ENCODE measurements at places on chromosomes 2 and 18. TPM values are rescaled to one million over a fixed set of nuclear protein-coding genes. Genes with fewer than 3 reads are reported as not detected.
A peak's percentile ranks its signal among the peaks of the same experiment; 100 is the strongest.

The MC4R gene
- not detected for total RNA-seq

The STK39 gene
- total RNA-seq: 30.9 TPM

The PRSS56 gene
- not detected for total RNA-seq

The EPC2 gene
- 42.2 TPM for total RNA-seq

The ASXL2 gene
- 12.8 TPM for total RNA-seq

The GNLY gene
- not detected for total RNA-seq

The IMPACT gene
- 16.9 TPM for total RNA-seq

The KIF1A gene
- 4.4 TPM for total RNA-seq

The SNORC gene
- total RNA-seq: 0.55 TPM

The GYPC gene
- 119 TPM for total RNA-seq

DNA sequence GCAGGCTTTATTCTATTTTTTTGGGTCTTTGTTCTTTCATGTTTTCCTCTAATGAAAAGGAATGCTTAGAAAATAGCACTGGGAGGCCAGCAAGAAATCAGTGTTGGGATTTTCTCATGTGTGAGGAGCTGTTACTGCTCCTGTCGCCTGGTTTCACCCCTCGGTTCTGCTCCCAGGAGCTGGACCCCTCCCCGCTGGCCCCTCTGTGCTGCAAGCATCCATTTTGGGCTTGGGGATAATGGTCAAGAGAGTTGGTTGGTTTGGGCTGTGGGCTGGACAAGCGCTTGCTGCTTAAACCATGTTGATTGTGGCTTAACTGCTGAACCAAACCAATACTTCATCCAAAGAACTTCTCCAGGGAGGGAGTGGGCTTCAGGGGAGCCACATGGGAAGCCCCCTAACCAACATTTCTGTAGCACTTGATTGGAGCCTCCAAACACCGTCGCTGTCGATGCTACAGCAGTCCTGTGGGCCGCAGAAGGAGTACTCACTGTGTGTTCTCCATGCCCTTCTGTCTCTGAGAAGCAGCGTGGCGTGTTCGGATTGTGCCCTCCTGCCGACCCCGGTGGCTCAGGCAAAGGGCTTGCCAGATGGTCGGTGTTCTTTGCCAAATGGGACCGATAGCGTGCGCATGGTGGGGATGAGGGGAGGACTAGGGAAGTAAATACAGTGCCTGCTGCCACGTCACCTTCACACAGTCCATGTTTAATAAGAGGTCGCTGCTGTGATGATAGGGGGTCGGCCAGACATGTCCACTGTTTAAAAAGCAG, 40.0 kb downstream of the AGAP1 start:
- H3K4me3 ChIP-seq: no peak overlapping the region
- no peaks in the 10 kb centered on the region for H3K36me3 ChIP-seq
- DNase-seq: no peak
- H3K27me3 ChIP-seq: no peaks in the 10 kb centered on the region
- H3K27ac ChIP-seq: no peak overlapping the region

- H3K4me3 ChIP-seq: peak overlapping the region; percentile 65
- H3K27me3 ChIP-seq: no peaks in the 10 kb centered on the region
- peak overlapping the region; percentile 95 for H3K27ac ChIP-seq
- H3K36me3 ChIP-seq: peaks cover 10% of the 10 kb centered on the region
- DNase-seq: peak; percentile 94
- peaks cover 53% of the 10 kb centered on the region for H3K4me1 ChIP-seq
Observed at GRCh38 chr2:10448576-10449485, 704 bp upstream of the ODC1 start.

- H3K4me1 ChIP-seq: no peaks in the 10 kb centered on the region
- no peak overlapping the region for H3K27ac ChIP-seq
- no peaks in the 10 kb centered on the region for H3K36me3 ChIP-seq
- DNase-seq: no peak
- no peak overlapping the region for H3K4me3 ChIP-seq
Observed at GRCh38 chr2:205589479-205589878, 92.8 kb upstream of the NRP2 start.

GRCh38 chr2:206004004-206004693, 81.8 kb downstream of the INO80D start:
- DNase-seq: peak; percentile 36
- no peaks in the 10 kb centered on the region for H3K27me3 ChIP-seq
- no peak overlapping the region for H3K27ac ChIP-seq
- H3K4me3 ChIP-seq: no peak overlapping the region
- peaks cover 69% of the 10 kb centered on the region for H3K36me3 ChIP-seq
- peaks cover 9% of the 10 kb centered on the region for H3K4me1 ChIP-seq

- H3K4me3 ChIP-seq: no peak overlapping the region
- H3K27me3 ChIP-seq: peaks cover 3% of the 10 kb centered on the region
- H3K36me3 ChIP-seq: no peaks in the 10 kb centered on the region
- DNase-seq: no peak
- H3K4me1 ChIP-seq: no peaks in the 10 kb centered on the region
- H3K27ac ChIP-seq: no peak overlapping the region
Observed at GRCh38 chr2:219856602-219857001, 229.2 kb downstream of the SLC4A3 start.

- no peak for DNase-seq
- H3K4me1 ChIP-seq: no peaks in the 10 kb centered on the region
- H3K27me3 ChIP-seq: no peaks in the 10 kb centered on the region
- no peak overlapping the region for H3K27ac ChIP-seq
Observed at GRCh38 chr18:66630831-66631230, 26.9 kb upstream of the CDH19 start.

DNA sequence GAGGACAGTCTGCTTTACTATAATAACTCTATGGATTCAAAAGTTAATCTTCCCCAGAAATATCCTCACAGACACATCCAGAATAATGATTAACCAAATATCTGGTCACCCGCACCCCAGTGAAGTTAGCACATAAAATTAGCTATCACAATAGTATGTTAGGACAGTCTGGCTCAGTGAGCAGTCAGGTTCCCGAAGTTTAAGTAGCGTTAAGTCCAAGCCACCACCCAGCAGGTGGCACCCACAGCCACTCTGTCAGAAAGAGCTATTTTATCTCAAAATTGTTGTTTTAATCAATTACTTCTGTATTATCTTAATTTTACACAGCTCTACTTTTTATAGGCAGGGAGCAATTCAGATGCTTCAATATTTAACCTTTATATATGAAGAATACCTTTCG, 537.5 kb downstream of the MBD2 start:
- H3K4me3 ChIP-seq: no peak overlapping the region
- H3K27me3 ChIP-seq: no peaks in the 10 kb centered on the region
- no peak for DNase-seq
- no peaks in the 10 kb centered on the region for H3K4me1 ChIP-seq
- H3K36me3 ChIP-seq: no peaks in the 10 kb centered on the region
- no peak overlapping the region for H3K27ac ChIP-seq

DNA sequence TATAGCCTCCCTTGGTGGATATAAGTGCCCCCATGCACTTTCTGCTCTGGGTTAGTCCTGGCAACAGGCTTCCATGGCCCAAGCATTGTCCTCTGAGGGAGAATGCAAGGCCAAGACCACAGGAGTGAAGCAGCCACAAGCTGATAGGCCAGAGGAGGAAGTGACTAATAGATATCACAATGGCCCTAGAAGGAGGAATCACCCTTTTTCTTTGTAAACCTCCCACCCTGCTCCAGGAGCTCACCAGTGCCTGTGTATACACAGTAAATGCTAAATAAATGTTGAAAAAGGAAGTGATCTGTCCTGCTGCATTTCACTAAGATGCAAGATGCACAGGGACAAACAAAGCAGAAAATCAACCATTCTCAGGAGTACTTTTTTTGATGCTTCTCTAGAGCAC, 49.7 kb upstream of the ABCA12 start:
- H3K27me3 ChIP-seq: no peaks in the 10 kb centered on the region
- H3K36me3 ChIP-seq: no peaks in the 10 kb centered on the region
- H3K4me1 ChIP-seq: no peaks in the 10 kb centered on the region
- H3K4me3 ChIP-seq: no peak overlapping the region
- H3K27ac ChIP-seq: no peak overlapping the region
- no peak for DNase-seq

GRCh38 chr2:238696331-238696730, 151.6 kb upstream of the TWIST2 start:
- H3K36me3 ChIP-seq: no peaks in the 10 kb centered on the region
- no peaks in the 10 kb centered on the region for H3K27me3 ChIP-seq
- H3K4me1 ChIP-seq: peaks cover 3% of the 10 kb centered on the region
- H3K4me3 ChIP-seq: no peak overlapping the region
- peak overlapping the region; percentile 58 for H3K27ac ChIP-seq

DNA sequence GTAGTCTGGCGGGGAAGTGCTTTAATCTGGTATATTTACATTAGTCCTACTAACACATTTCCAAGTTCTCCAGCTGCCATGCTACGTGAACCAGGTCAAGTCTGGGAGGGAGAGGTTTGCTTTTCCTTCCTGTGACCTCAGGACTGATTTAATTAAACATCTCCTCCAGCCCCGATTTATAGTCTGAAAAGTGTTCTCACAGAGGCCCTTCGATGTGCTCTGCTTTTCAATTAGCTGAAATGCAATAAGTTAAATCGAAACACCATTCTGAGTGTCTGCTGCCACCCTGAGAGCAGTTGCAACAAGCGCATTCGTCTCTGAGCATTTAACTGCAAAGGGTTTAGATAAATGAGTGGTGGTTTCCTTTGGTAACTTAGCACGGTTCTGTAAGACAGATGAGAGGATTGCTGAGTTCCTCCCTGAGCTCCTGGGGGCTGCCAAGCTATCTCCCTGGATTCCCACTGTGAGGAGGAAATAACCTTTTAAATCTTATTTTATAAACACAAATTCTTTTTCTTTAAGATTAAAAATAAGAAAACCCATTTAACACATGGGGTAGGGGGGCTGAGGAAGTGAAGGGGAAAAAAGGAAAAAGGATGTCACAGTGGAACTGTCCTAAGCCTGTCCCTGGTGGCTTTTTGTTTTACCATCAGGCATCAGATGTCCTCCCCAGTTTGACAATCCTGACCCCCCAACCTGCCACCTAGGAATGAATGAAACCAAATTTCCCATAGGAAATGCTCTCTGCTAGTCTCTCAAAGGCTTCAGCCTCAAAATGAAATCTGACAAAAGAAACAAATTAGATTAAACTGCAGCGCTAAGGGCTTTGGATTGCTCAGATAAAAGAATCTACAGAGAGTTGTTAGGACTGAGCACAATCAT, 56.5 kb upstream of the CREB1 start:
- H3K27ac ChIP-seq: peak overlapping the region; percentile 27
- H3K27me3 ChIP-seq: no peaks in the 10 kb centered on the region
- peak; percentile 33 for DNase-seq
- no peaks in the 10 kb centered on the region for H3K4me1 ChIP-seq

DNA sequence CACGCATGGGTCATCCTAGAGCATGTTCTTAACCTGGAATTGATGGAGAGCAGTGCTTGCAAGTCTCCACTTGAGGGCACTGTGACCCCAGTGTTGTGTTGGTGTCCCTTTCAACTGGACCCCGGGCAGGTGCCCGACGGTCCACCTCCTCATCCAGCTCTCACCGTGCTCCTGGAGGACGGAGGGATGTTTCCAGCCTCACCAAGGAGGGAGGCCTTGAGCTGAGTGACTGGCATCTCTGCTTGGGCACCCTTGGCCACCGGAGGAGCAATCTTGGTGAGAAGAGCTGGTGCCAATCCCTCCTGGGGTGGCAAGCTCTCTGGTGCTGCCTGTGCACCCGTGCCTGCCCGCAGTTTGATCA, 45.4 kb upstream of the ASB18 start:
- no peaks in the 10 kb centered on the region for H3K36me3 ChIP-seq
- peak; percentile 31 for DNase-seq
- no peak overlapping the region for H3K27ac ChIP-seq
- no peak overlapping the region for H3K4me3 ChIP-seq
- peaks cover 4% of the 10 kb centered on the region for H3K27me3 ChIP-seq

- no peaks in the 10 kb centered on the region for H3K4me1 ChIP-seq
- peaks cover 5% of the 10 kb centered on the region for H3K36me3 ChIP-seq
- no peak overlapping the region for H3K27ac ChIP-seq
- peak; percentile 92 for DNase-seq
- no peak overlapping the region for H3K4me3 ChIP-seq
- no peaks in the 10 kb centered on the region for H3K27me3 ChIP-seq
Observed at GRCh38 chr2:160109939-160110673, 47.7 kb upstream of the PLA2R1 start.

DNA sequence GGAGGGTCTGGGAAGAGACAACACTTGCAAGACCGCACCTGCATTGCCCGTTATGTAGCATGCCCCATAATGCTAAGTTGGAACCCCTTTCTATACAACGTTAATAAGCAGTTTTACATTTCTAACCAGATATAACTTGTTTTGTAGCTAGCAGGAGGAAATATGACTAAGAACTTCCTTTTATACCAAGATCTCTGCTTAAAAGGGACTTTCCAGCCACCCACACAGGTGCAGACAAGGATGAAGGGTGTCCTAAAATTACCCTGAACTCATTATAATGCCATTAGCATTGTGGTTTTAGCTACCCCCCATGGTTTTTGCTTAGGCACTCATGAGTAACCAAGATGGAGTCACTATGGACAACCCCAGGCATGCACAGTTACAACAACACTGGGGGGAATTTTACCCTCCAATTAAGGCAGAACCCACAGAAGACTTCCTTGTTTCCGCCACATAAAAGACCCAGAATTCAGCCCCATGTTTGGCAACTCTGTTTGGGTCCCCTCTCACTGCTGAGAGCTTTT, 362.8 kb downstream of the CBLN2 start:
- no peaks in the 10 kb centered on the region for H3K36me3 ChIP-seq
- H3K4me1 ChIP-seq: no peaks in the 10 kb centered on the region
- H3K27ac ChIP-seq: no peak overlapping the region
- DNase-seq: no peak
- no peak overlapping the region for H3K4me3 ChIP-seq
- H3K27me3 ChIP-seq: no peaks in the 10 kb centered on the region

DNA sequence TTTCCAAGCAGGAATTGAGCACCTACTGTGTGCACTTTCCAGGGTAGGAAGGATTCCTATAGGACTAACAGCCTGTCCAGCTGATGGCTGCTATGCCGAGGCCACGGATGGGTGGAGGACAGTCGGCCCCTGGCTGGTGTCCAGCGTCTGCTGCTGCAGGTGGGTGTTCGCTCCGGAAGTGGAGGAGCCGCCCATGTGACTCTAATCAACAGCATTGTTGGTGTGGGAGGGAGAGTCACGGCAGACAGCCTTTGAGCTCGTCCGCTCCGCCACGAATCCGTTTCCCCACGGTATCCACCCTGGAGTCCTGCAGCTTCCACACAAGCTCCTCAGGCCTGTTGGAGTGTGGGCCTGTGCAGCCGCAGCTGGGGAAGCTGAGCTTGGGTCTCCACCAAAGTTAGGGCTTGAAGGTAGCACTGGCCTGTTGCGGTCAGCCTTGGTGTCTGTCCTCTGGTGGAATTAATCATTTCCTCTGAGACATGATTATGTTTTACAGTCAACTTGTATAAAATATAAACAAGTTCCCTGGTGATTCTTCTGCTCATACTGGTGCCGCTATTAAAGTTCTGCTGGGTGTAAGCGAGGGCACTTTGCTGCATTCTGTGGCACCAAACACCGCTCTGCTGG, 185.9 kb upstream of the TPO start:
- no peaks in the 10 kb centered on the region for H3K36me3 ChIP-seq
- DNase-seq: no peak
- no peaks in the 10 kb centered on the region for H3K27me3 ChIP-seq

- H3K4me3 ChIP-seq: no peak overlapping the region
- H3K27me3 ChIP-seq: no peaks in the 10 kb centered on the region
- no peak for DNase-seq
- H3K36me3 ChIP-seq: no peaks in the 10 kb centered on the region
Observed at GRCh38 chr2:47688561-47688960, 94.4 kb upstream of the MSH6 start.

- no peaks in the 10 kb centered on the region for H3K27me3 ChIP-seq
- H3K36me3 ChIP-seq: no peaks in the 10 kb centered on the region
- H3K27ac ChIP-seq: no peak overlapping the region
- H3K4me1 ChIP-seq: no peaks in the 10 kb centered on the region
Observed at GRCh38 chr2:19667085-19667484, 234.7 kb downstream of the TTC32 start.

- H3K27ac ChIP-seq: no peak overlapping the region
- DNase-seq: no peak
- no peaks in the 10 kb centered on the region for H3K36me3 ChIP-seq
Observed at GRCh38 chr2:175154661-175155082, 13.3 kb downstream of the ATF2 start.

All from stomach (tissue), 19 donors.